Adrenal gland (tissue), 19 donors: ENCODE measurements at places on chromosomes 4 and X.
A peak's percentile ranks its signal among the peaks of the same experiment; 100 is the strongest.

GRCh38 chr4:54879576-54879975 is 221.8 kb downstream of the KIT start:
- no peak for DNase-seq

DNA sequence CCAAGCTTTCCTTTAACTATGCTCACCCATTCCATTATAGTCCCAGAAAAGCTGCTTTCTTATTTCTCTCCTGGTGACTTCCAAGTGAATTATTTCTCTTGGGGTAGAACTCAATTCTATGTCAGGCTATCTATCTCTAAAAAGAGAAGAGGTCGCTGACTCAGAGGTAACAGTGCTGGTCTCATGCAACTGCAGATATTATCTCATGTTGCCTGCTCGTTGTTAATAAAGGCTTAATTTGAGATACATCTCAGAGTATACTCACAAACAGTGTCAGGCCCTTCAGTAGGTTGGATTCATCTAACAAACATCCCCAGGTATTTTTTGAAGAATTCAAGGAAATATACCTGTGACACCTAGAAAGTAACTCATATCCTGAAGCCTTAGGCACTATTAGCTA is 2.7 kb downstream of the TMEM154 start:
- no peak for DNase-seq

DNA sequence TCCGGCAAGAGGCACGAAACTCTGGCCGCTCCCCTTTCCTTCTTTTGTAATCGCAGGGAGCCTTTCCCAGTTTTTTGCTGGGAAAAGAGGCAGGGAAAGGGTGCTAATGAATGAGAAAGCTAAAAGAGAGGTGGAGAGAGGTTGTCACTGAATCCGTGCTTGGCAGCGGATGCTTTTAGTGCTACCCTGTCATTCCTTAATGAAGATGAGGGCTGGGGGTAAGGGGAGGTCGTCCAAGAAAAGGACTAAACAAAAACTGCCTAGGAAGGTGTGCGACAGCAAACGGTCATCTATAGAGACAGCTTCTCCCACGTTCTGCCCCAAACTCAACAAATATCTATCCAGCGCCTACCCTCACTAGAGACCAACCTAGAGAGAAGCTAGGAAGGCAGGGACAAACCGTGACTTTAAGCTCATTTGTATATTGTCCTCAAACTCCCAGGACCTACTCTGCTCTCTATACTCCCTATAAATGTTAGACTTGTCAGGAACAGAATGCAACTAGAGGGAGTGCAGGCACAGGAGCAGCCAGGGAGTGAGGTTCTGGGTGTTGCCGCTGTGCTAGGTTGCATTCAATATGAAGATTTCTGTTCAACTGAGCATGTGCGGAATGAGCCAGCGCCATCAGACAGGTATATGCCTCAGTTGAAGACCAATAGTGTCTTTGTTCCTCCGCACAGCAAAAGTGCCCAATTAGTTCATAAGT is 777 bp upstream of the CASK start:
- no peak for DNase-seq

DNA sequence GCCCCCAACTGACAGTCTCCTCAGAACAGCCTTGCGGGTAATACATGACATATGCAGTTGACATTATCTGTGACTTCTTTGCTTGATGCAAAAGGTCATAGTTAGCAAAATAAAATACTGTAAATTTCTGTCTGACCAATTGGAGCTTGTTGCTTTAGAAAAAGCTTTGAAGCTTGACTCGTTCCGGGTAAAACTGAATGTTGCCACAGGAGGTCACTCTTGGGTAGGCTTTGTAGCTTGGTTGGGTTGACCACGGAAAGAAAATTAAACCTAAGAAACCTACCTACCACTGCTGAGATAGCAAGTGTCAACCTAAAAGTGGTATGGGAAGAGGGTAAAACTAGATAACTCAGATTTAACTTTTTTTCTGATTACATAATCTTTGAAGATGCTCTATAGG is 23.2 kb downstream of the PRPS2 start:
- peak; percentile 36 for DNase-seq

- no peak for DNase-seq
Measured at GRCh38 chrX:72126048-72126415, 5.7 kb downstream of the RTL5 start.

GRCh38 chr4:76499461-76499860 is 64.4 kb downstream of the SHROOM3 start:
- DNase-seq: no peak

DNA sequence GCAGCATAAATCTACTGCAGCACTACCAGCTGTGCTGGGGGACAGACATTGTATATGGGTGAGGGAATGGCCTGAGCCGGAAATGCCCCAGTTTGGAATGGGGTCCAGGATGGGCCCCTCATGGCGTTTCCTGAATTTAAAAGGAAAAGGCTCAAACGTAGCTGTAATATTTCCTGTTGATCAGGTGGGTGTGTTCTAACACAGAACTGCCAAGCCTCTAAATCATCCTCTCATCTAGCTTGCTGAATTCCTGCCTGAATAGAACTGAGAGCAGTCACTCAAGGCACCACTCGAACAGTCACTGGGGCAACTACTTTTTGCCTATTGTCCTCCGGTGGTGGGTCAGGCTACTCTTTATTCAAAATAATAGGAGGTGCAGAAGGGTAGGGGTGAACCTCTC is 28.7 kb downstream of the ADH6 start:
- no peak for DNase-seq

GRCh38 chrX:23959781-23960180 is 52.0 kb downstream of the CXorf58 start:
- peak; percentile 68 for DNase-seq

DNA sequence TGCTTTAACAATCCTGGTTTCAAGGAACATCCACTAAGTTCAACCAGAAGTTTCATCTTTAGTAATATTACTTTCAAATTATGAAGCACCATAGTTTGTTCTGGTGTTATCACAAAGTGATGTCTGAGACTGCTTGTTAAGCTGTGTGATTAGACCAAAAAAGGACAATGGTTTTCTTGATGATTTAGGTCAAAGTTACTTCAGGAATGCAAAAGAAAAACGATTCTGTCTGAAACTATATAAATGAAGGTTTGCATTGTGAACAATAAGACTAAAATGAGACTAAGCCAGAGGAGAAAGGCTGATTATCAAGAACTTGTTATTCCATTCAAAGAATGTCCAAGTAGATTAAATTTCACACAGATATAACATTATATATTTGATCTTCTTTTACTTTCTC is 122.4 kb upstream of the ETNPPL start:
- DNase-seq: no peak

DNA sequence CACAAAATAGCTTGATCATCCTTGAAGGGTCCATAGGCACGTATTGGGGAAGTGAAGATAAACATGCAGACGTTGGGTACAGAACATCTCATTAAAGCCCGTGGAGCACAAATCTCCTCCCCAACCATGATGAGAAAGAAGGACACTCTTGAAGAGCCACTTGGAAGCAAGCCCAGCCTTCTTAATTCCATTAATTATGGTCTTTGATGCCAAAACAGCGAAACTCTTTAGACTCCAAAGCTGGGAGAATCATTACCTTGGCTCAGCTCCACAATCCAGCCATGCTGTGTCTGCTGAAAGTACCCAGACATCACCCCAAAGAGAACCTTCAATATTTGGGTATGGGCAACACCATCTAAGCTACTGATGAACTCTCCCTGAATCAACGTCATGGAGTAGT is 169.0 kb upstream of the MBNL3 start:
- no peak for DNase-seq

DNA sequence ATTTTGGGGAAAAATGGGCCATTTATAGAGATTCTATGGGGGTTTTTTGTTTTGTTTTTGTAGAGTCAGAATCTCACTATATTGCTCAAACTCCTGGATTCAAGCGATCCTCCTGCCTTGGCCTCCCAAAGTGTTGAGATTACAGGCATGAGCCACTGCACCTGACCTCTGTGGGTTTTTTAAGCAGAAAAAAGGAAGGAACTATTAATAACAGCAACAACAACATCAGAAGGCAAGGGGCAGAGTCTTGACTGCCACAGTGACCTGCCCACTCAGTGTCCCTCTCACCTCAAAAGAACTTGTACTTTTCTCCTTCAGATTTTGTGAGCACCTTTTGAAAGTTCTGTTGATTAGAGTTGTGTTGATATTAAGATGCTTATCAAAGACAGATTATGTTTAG is 48.1 kb downstream of the FNIP2 start:
- no peak for DNase-seq

DNA sequence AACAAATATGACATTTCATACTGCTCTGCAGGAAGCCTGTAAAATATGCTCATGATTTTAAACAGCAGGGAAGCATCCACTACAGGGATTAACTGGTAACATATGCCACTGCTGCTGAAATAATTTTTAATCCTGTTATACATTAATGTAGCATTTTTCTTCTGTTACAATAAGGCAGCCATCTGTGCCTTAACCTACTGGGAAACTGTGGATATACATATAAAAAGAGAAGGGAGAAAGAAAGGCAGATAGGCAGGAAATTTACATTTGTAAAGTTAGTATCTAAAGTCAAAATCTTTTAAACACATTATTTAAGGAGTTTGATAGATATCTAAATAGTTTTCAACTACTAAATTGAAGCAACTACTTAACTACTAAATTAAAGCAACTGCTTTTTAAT is 514.6 kb upstream of the KLHL4 start:
- no peak for DNase-seq

DNA sequence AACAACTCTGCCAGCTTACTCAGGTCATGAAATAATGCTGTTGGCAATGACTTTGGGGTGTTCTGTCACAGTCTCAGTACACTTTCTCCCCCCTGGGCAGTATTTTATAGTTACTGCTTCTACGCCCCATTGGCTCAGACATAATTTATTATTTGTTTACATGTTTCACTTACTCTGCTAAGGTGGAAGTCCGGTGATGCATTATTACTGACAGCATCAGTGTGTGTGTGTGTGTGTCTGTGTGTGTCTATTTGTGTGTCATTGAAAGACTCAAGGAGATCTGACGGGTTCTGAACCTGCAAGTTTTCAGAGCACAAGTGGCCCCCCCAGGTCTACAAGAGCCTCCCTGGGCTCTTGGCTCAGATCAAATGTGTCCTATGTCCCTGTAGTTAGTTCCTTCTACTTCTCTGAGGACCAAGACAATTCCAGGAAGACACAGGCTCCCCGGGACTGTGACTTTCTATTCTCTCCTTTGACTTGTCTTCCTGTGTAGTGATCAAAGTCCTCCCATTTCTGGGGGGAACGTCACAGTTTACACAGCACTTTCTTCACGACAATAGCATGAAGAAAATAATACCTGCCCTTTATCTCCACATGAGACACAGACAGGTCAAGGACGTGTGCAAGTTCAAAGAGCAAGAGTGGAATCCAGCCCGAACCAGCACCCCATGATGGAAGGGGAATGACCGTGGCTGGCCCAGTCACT is 283.7 kb upstream of the GATB start:
- no peak for DNase-seq

- DNase-seq: no peak
Measured at GRCh38 chr4:187179086-187180058, 455.7 kb upstream of the FAT1 start.

GRCh38 chr4:137300776-137301175 is 231.5 kb downstream of the PCDH18 start:
- no peak for DNase-seq

- DNase-seq: no peak
Measured at GRCh38 chrX:115260330-115260729, 26.4 kb upstream of the LRCH2 start.

- DNase-seq: no peak
Measured at GRCh38 chrX:4094926-4095325, 381.5 kb upstream of the PRKX start.

GRCh38 chr4:153156263-153156662 is 48.0 kb upstream of the TRIM2 start:
- DNase-seq: no peak

DNA sequence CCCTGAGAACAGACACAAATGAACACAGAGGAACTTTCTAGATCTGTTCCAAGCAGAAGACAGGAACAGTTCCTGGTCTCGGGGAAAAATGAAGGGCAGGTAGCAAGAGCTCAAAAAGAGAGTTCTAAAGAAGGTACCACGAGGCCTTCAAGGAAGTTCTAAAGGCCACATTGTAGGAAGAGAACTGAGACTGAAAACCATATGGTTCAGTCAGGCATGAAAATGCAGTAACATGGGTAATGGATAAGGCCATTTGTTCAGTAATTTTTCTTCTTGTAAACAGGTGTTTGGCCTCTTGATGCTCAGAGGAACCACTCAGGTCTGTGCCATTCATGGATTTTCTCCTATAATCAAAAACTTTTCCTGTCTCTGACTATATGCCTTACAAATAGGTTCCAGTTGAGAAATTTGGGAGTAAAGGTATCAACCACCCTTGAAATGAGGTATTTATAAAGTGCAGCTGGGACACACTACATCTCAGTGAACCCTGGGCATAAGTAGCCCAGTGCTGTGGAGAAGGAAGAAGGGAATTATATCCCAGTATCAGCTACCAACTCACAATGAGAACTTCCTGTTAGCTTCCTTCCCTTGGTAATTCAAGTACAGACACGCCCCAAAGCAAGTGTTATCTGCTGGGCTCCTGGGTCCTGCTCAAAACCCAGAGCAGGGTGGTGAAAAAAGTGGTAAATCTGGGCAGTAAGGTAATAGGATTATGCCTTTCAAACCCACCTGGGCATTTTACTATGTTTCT is 277.9 kb downstream of the KLHL13 start:
- no peak for DNase-seq

DNA sequence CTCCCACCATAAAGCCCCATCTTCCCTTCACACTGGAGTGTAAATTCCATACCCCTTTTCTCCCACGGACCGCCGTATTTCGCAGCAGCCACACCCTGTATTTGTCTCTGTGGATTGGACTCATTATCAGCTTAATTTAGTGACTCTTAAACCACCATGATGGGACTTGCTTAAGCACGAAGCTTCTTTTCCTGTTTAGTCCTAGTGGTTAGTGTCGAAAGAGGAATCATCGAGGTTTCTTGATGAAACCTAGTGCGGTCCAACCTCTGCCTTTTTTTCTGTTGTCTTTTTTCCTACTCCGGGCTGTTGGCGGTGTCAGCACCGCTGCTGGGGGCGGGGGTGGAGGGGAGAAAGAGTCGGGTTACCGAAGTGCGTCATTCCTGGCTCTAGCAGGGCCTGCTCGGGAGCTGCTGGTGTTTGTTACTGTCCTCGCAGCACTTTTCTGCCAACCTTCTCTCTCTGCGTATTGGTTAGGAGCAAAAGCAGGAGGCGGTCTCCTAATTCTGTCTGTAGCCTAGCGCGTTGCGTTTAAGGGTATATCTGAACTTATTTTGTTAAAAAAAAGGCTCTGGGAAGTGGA is 1.4 kb downstream of the STAG2 start:
- DNase-seq: peak; percentile 94

GRCh38 chr4:82968972-82969371 is 41.7 kb downstream of the LIN54 start:
- no peak for DNase-seq

DNA sequence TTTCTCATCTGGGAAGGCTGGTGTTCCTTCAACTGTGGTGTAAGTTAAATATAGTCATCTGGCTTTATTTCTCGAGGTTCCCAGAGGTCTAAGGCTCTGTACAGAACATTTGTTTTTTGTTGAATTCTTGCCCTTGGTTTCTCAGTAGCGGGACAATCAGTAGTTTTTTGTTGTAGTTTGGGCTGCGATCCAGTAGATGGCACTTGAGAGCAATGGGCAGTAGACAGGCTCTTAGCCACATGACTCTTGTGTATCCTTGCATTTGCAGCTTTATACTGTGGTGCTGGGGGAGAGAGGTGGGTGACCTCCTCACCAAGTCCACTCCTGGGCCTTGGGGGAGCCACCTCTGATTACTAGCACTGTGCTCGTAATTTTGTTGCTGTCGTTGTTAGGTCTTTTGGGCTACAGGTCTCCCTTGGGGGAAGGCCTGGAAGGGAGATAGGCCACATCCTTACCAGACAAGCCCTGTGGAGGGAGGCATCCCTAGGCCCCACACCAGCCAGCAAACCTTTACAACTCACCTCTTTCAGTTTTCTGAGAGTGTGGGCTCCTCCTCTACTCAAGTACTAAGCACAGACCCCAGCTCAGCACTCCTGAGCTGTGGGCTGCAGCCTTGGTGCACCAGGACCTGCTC is 8.1 kb downstream of the ETDB start:
- peak; percentile 61 for DNase-seq
